ENCODE measurements at places on chromosomes 5 and 9.

DNA sequence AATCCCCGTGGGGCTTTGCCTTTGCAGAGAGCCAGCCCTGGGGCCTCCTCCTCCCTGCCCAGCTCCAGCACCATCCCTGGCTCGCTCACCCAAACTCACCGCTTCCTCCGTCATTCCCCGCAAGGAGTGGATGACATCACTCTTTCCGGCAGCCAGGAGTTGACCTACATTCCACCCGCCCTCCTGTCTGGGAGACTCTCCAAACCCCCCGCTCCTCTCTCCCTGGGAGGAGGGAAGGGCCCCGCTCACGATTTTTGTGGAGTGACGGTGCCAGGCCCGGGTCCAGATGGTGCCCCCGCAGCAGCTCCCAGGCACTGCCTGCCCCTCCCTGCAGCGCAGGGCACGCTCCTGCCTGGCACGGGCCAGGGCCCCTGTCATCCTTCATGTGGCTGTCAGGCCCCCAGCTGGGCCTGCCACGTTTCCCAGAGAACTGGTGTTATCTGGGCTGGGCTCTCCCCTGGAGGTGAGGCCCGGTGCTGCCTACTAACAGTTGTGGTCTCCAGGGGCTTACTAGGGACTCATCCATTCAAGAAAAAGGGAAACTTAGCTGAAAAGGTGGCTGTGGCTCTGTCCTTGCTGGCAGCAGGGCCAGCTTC is 52.3 kb downstream of the NTNG2 start:
- no peak for DNase-seq

DNA sequence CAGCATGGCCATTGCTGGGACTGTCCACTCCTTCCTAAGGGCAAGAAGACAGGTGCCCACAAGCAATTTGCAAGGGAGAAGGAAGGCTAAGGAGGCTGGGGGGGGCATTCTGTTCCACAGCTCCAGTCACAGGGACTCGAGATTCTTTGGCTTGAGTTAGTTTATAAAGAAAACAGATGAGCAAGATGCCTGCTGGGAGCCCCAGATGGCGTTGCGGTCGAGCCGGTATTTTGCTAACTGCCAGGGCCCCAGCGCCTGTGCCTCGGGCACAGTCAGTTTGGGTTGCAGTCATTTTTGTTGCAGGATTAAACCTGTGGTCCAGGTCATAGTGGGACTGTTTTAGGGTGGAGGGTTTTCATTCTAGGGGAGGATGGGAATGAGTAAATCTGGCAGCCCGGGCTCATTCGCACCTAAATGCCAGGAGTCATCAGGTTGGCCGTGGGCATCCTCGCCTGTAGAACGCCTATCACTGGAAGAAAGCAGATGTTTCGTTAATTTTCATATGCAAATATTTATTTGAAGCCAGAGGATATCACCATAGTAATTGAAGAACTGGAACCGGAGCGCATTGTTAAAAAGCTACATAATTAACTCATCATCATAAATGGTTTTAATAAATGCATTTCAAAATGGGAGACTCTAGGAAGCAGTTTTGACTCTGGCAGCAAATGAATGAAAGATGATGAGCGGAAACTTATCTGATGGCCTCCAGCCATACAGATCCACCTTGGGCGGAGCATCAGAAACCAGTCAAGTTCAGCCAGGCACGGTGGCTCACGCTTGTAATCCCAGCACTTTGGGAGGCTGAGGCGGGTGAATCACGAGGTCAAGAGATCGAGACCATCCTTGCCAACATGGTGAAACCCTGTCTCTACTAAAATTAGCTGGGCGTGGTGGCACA is 87.1 kb upstream of the FCN2 start:
- no peak for DNase-seq

DNA sequence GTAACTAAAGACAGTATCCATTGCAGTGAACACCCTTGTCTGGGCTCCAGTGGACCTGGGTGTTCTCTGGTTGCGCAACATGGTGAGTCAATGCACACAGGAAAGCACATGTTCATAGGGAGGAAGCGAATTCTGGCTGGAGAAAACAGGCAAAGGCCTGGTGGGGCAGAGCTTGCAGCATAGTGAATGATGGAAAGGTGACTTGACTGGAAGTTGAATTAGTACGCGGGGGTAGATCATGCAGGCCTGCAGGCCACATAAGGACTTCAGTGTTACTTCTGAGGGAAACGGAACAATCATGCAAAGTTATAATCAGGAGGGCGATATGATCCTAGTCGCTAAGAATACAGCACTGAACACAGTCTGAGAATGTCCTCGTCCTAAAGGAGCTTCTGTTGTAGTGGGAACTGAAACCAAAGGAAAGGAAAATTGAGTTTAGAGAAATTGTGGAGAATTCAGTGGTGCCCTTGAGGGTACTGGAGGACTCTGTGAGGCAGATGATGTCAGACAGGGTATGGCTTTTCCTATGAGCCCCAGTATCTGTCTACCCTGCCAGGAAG is 71.9 kb upstream of the RANBP3L start:
- no peak for DNase-seq

DNA sequence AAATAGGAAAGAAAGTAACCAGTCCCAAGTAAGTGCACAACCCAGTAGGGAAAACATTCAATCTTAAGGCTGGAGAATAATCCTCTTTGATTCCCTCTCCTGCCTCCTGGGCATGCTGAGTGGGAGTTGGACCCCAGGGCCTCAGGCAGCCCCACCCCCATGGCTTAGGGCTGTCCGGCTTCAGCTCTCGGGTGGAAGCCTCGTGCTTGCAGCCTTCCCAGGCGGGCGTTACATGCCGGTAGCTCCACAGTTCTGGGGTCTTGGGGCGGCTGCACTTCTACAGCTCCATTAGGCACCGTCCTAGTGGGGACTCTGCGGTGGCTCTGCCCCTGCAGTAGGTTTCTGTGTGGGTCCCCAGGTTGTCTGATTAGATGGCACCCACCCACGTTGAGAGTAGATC is 10.1 kb downstream of the GLIPR2 start:
- DNase-seq: no peak

GRCh38 chr5:72130351-72130761 is 23.1 kb downstream of the MAP1B start:
- no peak for DNase-seq

GRCh38 chr5:134215757-134216156 is 10.1 kb downstream of the PPP2CA start:
- DNase-seq: no peak

All from stimulated activated CD4-positive, alpha-beta T cell treated with anti-CD3 and anti-CD28 coated beads, Interleukin-1b, Interleukin-23, amount 100 ng/mL, for 48 hours (primary cell).